ENCODE measurements at places on chromosomes 4 and X.

GRCh38 chrX:18354369-18355223 lies at the start of gene SCML2:
SCML2 (minus strand) TSS chrX:18354688; CDS start chrX:18334071, 20,617 bp downstream.
- no peak for DNase-seq

DNA sequence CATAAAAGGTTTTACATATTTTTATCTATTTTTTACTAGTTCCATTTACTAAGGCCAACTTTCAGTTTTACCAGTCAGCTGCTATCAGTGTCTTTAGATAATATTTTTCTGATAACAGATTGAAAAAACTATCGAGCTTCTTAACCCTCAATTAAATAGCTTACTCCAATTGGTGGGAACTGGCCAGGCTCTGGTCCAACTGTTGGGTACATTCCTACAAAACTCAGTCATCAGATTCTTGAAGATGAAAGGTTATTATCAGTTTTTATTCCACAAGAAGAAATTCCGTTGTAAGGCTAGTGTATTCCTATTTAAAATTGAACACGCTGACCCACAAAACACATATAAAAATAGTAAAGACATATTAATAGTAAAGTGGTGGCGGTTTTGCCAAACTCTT lies 346.2 kb downstream of the MAPK10 start:
- DNase-seq: no peak

DNA sequence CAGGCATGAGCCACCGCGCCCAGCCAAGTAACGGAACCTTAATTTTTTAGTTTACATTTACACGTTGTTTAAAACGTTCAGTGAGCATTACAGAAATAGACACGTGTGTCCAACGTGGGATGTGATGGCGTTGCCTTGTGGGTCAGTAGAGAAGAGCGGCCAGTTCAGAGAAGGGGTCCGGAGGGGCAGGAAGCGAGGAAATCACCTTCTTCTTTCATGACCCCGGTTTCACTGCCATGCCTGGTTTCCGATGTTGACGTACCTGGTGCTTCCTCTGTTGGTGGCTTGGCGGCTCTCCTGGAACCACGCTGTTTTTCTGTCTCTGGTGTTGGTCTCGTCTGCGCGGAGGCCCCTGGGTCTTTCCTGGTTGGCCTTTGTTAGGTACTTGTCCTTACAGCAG lies 42.8 kb downstream of the PCGF3 start:
- no peak for DNase-seq

- DNase-seq: no peak
Measured at GRCh38 chr4:74327762-74328161, 19.5 kb downstream of the EPGN start.

DNA sequence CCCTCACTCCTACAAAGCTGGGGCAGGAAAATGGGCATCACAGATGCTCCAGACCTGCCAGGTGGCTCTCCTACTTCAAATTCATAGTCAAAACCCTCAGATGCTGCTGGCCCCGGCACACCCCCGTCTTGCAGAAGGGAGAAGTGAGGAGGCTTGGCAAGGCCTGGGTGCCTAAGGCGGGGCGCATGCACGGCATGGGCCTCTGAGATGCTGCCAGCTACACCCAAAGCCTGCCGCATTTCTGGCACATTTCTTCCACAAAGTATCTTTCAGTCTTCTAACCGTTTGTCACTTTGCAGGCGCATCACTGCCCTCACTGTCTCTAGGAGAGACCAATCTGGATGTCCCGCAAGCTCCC lies 19.6 kb downstream of the WDR1 start:
- DNase-seq: no peak

- no peak for DNase-seq
Measured at GRCh38 chr4:128334256-128334655, 46.6 kb upstream of the PGRMC2 start.

DNA sequence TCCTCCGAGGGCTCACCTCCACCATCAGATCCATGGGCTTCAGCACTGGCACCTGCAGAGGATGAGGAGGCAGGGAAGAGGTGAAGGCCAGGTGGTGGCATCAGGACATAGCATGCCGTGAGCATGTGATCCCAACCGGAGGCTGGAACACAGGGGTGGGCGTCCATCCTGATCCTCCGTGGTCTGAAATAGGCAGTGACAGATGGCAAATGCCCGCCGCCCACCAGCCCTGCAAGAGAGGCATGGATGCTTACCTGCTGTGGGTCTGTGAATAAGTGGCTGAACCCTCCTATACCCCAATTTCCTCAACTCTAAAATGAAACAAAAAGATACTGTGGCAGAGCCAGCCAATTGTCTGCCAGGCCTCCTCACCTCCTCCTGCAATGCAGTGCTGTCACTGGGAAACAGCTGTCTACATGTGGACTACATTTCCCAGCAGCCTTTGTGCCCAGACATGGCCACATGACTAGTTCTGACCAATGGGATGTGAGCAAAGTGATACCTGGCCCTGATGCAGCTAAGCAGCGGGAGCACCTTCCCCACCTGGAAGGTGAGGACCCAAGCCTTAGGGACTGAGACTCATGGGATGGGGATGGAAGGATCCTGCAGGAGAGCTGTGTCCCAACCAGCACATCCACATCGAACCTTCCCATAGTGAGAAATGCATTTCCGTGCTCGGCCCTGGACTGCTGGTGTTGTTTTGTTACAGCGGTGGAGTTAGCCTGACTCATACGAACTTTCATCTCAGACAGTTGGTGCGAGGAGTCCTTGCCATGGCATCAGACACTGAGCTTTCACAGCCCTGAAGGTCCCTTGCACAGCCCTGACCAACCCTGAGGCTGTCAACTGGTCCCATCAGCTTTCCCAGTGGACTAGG lies 99.5 kb downstream of the PPP2R2C start:
- no peak for DNase-seq

GRCh38 chr4:141011901-141012315 lies 121.4 kb downstream of the RNF150 start:
- DNase-seq: no peak
